NCI-H774 (cell line): ENCODE measurements at places on chromosomes 13 and 19.

- DNase-seq, result no peak
Measured at GRCh38 chr13:34421858-34422475, 520.1 kb upstream of the NBEA start.

- no peak for DNase-seq
Measured at GRCh38 chr19:18562086-18562485, 4.4 kb downstream of the KXD1 start.

GRCh38 chr13:73693215-73693614 lies 441.0 kb downstream of the KLF12 start:
- no peak for DNase-seq

- DNase-seq, result no peak
Measured at GRCh38 chr13:49214917-49215376, 5.2 kb upstream of the MLNR start.

DNA sequence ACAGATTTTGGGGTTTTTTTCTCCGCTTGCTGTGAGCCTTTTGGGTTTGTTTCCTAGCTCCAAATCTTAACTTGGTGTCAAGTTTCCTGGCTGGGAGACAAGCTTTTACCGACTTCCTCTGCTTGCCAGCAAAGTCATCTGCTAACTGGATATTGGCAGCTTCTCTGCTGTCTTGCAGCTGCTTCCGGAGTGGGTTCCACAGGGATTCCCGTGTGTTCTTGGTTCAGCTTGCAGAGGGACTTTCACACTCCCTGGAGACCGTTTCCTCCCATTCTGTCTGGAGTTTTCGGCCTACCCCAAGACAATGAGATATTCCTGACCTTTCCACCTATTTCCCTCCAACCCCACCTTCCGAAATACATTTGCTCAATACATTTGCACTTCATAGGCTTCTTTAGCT lies 2.2 kb upstream of the COLGALT1 start:
- DNase-seq, result no peak

DNA sequence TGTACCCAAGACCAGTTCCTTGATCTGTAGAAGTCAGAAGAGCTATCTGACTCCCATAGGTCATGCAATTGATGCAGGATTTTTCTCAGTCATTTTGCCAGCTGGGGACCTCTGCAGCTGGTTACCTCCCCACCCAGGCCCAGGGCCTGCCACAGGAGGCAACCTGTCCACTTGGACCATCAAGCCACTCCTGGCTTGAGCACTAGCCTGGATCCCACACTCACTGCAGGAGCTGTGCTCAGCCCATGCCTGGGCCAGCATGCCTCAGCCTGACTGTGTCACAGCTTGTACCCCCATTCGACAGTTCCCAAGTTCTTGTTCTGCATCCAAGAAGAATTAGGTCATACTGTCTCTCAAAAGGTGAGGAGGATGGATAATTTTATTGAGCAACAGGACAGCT lies 189.4 kb downstream of the PCDH17 start:
- DNase-seq, result no peak

GRCh38 chr19:18049385-18049784 lies 37.3 kb downstream of the IL12RB1 start:
- DNase-seq, result no peak

GRCh38 chr19:36013280-36014011 lies 567 bp downstream of the ALKBH6 start:
- DNase-seq, result no peak

DNA sequence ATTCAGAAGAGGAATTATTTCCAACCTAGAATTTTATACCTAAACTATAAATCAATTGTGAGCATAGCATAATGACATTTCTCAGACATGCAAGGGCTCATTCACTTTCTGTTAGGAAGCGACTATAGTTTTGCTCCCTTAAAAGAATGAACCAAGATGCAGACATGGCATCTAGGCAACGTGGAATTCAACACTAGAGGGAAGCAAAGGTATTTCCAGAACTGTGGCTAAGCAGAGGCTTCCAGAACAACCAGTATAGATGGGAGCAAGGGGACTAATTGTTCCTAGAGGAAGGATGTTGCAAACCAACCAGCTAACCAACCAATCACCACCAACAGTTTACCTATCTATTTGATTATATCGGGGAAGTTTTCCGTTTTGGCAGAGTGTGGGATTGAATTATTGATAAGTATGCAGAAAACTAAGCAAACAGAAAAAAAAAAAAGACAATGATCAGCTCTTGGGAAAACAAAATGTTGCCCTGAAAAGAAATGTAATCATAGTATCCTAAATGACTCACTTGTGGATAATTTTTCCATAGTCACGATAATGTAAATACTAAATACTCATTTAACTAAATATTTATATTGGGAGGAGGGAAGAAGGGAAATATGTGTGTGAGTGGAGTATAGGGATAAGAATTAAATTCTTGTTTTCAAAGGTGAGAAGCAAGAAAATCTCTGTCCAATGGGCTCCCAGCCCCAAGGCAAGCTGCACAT lies 21.1 kb downstream of the ARL11 start:
- DNase-seq, result no peak

DNA sequence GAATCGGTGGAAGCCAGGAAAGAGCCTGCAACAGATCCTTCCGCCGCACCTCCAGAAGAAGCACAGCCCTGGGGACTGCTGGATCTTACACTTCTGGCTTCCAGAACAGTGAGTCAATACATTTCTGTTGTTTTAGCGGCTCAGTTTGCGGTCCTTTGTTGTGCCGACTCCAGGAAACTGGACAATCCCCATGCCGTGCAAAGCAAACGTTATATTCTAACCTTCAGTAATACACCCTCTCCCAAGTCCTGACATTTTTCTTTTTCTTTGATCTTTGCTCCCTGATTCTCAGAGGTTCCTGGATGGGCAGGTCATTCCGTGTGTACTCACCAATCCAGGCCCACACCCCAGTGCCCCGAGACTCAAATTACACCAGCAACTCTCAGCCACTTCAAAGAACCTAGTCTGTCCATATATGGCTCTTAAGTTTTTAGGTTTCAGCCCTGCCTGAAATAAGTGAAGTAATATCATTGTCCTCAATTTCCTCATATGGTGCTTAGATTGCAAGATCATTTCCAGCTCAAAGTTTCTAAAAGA lies 387.1 kb upstream of the SGCG start:
- no peak for DNase-seq

DNA sequence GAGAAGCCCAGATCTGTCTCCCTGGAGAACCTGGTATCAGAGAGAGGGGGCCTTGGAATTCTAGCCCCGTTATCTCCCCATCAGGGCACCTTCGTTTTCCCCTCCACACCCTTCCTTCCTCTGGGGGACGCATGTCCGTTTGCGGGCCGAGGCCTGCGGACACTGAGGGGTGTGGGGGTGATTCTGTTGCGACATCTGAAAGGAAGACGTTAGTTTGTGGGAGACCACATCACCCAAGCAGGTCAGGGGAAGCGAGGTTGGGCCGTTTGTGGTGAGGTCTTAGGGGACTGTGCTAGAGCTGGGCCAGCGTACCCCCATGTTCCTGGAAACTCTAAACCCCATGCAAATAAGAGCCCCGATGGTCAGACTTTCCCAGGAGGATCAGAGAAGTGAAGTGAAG lies 3.7 kb upstream of the HSH2D start:
- no peak for DNase-seq

GRCh38 chr19:37763488-37763887 lies 15.9 kb downstream of the ZNF573 start:
- DNase-seq, result no peak

DNA sequence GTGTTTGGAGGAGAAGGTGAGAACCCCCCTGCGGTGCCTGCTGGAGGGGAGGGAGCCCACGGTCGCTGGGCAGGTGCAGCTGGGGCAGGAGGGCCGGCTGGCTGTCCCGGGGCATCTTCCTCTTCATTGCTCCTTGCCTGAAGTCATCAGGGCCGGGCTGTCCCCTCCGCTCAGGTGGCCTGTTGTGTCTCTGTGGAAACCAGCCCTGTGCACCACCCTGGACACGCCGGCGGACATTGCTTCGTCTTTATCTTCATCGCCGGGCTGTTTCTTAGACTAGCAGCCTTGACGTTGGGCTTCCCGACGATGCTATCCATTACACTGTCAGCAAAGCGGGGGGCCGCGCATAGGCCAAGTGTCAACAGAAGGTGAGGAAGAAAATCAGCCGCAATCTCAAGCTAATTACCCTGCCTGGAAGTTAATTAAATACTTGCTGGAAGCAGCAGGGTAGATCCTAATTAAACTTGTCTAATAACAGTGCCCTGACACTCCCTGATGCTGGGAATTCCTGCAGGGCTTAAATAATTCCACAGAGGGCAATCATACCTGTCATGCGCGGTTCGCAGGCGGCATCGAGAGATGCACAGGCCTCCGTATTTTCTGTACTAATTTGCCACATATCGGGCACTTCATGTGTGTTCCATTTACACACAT lies 111.4 kb upstream of the SOX1 start:
- no peak for DNase-seq

- no peak for DNase-seq
Measured at GRCh38 chr13:88217372-88217771, 546.2 kb downstream of the SLITRK5 start.

DNA sequence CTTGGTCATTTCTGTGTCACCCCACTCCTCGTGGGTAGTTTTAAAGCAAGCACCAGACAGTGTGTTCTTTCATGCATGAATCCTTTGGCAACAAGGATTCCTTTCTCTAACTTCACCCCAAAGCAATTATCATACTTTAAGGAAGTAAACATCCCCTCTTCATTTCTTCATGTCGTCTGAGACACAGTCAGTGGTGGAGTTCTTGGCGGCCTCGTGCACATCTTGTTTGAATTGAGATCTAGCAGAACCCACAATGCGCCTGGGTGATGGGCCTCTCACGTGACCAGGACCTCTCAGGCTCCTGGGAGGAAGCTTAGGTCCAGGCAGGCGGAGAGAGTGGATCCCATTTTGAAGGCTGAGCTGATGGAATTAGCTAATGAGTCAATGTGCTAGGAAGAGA lies 2.6 kb downstream of the ACSBG2 start:
- DNase-seq, result no peak

DNA sequence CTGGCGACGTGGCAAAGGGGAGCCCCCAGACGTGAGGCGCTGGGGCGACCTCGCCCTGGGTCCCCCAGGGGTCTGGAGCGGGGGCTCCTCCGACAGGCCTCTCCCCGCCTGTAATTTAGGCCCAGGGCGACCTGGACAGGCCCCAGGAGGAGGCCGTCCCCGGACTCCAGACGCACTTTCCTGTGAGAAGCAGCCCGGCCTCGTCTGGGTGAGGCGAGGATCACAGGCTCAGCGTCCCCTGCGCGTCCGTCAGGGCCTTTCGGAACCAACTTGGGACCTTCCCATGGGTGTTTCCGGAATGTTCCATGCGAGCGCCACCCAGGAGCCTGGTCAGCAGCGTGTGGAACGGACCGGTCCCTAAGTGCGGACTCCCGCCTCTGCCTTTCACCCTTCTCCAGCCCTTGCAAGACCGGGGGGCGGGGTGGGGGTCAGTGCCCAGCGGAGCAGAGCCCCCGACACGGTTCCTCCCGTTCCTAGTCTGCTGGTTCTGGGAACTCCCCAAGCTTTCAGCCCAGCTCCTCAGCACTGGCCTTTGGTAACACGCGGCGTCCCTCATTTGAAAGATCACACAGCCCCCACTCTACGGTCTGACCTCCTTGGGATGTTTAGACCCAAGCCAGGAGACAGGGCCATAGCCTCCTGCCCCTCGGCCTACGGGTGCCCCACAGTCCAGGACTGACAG lies 1.1 kb upstream of the GRTP1 start:
- no peak for DNase-seq

- DNase-seq, result no peak
Measured at GRCh38 chr19:46181388-46181779, 33.3 kb downstream of the IGFL2 start.

- no peak for DNase-seq
Measured at GRCh38 chr19:3737487-3738205, 23.8 kb downstream of the APBA3 start.

- no peak for DNase-seq
Measured at GRCh38 chr13:50794226-50794625, 49.3 kb downstream of the DLEU7 start.

GRCh38 chr19:2278459-2279158 lies 3.4 kb downstream of the PEAK3 start:
- DNase-seq, result no peak

DNA sequence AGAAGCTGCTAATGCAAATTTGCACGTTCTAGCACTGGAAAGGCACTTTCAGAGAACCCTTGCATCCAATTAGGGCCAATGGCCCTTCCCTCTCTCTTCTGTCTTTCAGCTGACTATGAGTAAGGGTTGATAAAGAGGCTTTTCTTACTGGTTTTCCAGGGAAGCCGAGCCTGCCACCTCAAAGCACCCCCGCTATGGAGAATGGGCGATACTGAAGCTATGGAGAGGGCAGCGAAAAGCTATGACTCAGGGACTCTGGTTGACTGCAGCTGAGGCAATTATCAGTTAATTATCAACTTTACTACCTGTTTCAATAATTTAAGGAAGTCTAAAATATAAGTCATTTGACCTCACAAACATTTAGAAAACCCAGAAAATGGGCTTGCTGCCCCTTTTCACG lies 115.8 kb downstream of the TRPC4 start:
- no peak for DNase-seq
